ENCODE measurements at places on chromosomes 11 and 22.

GRCh38 chr22:27668828-27669797, 132.4 kb downstream of the MN1 start:
- DNase-seq = peak; percentile 81

- DNase-seq = no peak
Measured at GRCh38 chr11:102589047-102589459, 36.1 kb downstream of the MMP20 start.

GRCh38 chr11:28697920-28698827, 590.0 kb downstream of the METTL15 start:
- peak; percentile 79 for DNase-seq

DNA sequence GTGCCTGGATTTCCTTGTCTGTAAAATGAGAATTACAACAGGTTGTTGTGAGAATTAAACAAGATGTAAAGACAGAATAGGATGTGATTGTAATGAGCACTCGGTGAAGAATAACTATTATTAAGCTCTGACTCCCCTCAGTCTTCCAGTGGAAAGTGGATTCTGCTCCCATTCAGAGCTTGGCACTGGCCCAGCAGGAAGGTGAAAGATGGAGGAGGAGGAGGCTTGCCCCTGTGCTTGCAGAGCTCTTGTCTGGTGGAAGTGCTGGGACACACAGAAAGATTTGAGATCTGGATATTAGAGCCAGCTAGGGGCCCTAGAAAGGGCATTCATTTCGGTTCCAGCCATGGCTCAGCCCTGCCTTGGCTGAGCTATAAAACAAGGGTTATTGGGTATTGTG, 28.2 kb downstream of the PHLDB1 start:
- DNase-seq = no peak

GRCh38 chr11:128415539-128415938, 171.8 kb downstream of the ETS1 start:
- no peak for DNase-seq

- no peak for DNase-seq
Measured at GRCh38 chr11:108817976-108818375, 153.1 kb downstream of the DDX10 start.

GRCh38 chr11:3046190-3046589, 11.0 kb downstream of the CARS1 start:
- no peak for DNase-seq

DNA sequence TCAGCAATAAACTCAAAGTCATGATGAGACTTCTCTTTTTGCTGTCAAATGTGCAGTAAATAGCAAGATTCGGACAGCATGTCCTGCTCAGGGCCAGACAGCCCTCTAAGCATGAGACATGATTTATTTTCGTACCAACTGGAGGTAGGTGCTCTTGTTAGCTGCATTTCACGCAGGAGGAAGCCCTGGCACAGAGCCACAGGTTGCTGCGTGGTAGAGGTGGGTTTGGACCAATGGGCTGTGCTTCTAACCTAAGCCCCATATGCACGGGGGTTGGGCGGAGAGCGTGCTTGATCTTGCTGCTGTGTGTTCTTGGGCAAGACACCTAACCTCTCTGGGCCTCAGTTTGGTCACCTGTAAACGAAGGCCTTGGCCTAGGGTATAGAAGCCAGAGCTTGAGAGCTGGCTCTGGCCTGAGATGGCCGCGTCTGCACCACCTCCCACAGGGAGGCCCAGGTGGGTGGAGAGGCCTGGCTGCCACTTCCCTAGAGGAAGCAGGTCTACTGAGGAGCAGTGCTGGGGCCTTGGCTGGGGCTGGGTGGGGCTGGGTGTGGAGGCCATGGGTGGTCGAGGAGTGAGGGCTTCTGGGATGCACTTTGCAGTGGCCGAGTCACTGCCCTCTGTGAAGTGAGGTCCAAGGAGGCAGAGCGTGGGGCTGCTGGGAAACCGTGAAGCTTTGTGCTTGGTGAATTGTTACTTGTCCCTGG, 38.5 kb upstream of the GRAMD4 start:
- no peak for DNase-seq

DNA sequence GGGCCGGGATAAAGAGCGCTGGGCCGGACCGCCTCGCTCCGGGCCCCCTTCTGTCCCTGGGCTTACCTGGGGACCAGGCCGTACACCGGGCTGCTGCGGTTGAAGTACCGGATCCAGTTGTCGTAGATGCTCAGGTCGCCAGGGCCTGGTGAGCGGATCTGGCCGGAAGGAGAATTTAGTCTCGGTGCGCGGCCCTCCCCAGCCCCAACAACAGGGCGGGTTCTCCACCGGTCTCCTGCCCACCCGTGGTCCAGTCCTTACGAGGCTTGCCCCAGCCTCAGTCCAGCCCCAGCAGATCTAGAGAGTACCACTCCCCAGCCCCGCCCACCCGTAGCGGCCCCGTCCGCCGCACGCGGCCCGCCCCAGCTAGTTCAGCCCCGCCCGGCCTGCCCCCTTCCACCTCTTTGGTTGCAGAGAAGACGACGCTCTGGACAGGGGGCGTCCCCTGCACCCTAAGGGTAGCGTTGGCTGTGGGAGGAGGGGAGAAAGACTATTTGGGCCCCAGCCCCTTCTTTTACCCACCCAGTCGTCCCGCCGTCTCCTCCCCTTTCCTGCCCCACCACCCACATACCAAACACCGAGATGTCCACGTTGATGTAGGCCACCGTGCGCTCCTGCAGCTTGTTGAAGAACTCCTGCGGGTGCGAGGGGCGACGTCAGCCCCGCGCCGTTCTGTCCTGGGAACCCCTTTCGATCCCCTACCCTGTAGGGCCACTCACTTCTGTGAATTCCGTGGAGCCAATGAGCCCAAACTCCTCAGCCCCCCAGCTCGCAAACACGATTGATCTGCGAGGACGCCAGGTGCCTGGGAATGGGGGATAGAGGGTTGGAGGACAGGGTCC, 6.8 kb downstream of the SAC3D1 start:
- DNase-seq = no peak

GRCh38 chr11:93906486-93906885, 56.1 kb upstream of the VSTM5 start:
- no peak for DNase-seq

- no peak for DNase-seq
Measured at GRCh38 chr11:46559815-46560214, 34.0 kb downstream of the AMBRA1 start.

GRCh38 chr11:69615545-69616278, 25.2 kb upstream of the CCND1 start:
- no peak for DNase-seq

DNA sequence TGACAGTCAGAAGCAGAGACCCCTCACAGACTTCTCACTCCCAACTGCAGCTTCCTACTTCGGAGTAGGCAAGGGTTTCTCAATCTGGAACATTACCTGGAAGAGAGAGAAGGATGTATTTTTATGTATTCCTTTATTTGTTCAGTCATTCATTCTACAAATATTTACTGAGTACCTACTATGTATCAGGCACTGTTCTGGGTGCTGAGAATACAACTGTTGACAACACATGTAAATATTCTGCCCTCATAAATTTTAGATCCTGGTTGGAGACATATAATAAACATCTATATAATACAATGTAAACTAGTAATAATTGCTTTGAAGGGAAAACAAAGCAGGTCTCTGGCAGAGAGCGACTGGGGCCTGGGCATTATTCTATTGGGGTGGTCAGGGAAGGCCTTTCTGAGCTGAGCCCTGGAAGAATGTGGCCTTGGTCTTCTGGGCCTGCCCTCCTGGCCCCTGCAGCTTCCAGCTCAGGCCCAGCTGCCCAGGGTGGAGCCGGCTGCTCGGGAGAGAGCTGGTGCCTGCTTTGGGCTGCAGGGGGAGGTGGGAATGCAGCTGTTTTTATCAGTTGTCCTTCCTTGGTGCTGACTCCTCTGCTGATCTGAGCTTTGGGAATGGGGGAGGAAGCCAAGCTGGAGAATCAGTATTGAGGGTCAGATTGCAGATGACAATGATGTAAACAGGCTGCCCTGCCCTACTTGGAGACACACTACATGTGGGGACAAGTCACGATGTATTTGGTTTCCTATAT, 46.8 kb downstream of the PKNOX2 start:
- DNase-seq = no peak

DNA sequence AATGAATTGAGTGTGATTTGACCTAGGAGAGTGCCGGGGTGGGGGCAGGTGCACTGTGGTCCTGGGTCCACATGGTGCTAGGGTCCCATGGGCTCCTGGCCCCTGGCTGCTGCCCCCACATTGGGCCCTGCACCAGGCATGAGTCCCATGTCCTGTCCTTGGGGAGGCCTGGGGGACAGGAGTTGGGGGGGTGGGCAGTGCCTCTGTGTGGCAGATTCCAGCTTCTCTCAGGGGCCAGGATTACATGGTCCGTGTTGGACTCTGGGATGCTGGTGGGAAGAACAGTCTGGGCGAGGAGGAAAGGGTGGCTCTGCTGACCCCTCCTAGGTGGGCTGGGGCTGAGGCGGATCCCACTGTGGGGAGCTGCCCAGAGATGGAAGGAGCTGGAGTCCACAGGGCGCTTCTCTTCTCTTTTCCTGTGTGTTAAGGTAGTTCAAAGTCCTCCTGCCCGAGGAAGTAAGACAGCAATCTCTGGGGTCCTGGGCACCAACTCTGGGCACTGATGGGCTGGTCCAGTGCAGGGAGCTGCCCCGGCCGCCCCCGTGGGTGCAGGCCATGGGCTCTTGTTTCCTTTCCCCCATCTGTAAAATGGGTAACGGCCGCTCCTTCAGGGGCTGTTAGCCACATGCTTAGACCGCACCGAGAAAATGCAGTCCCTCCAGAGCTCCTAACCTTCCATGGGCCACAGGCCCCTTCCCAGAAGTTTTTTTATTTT, 19.8 kb downstream of the KCNQ1 start:
- DNase-seq = no peak

- DNase-seq = peak; percentile 84
Measured at GRCh38 chr22:28019881-28020861, 101.1 kb upstream of the PITPNB start.

Measured in glutamatergic neuron (in vitro differentiated cells).